ENCODE measurements at places on chromosomes 6 and 20.
A peak's percentile ranks its signal among the peaks of the same experiment; 100 is the strongest.

- no peak for DNase-seq
Measured at GRCh38 chr6:33375143-33375671, 16.4 kb upstream of the KIFC1 start.

- no peak for DNase-seq
Measured at GRCh38 chr6:27281569-27281968, 30.5 kb downstream of the POM121L2 start.

DNA sequence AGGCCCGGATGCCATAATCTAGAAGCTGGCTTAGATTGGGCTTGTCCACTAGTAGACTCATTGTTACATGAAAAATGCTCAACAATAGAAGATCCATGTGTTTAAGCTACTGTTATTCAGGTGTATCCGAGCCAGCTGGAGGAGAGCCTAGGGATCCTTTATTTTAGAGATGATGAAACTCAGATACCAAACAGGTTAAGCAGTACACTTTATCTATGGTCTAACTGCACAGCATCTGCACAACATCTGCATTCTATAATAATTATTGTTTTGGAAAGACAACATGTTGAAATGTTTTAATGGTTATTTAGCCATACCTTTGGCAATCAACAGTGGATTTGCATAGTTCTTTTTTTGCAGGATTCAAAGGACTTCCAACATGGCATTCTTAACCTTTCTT is 134.1 kb downstream of the RFPL4B start:
- DNase-seq: no peak

- peak; percentile 70 for DNase-seq
Measured at GRCh38 chr6:43247114-43247999, 4.1 kb downstream of the TTBK1 start.

DNA sequence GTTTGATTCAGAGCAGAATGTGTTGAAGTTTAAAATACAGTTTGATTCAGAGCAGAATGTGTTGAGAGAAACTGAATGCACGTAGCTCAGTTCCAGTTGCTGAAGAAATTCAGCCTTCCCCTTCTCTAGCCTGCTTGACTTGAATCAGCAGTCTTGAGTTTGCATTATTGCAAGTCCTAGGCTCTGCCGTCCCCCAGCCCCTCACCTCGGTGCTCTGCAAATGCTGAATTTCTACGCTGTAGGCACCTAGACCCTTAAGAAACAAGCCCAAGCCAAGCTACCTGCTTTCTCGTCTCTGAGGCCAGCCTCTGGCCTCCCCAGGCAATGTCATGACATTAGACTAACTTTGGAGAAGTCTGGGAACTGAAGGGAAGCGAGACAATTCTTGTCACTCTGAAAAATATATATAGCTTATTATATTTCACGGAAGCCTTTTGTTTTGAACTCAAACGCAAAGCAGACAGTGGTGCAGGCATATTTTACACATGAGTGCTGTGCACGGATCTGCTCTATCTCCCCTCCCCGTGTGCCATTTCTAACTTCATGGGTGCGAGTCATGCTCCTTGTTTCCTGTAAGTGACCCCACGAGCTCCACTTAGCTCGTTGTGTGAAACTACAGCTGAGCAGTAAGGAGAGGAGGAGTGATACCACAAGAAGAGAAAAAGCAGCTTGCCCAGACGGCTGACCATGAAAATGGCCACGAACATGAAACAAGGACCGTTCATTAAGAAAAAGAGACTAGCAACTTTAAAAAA is 71.4 kb upstream of the DUSP22 start:
- no peak for DNase-seq

GRCh38 chr6:167296902-167297301 is 5.8 kb downstream of the UNC93A start:
- DNase-seq: no peak

GRCh38 chr6:119138906-119139541 is 60.6 kb upstream of the FAM184A start:
- no peak for DNase-seq

DNA sequence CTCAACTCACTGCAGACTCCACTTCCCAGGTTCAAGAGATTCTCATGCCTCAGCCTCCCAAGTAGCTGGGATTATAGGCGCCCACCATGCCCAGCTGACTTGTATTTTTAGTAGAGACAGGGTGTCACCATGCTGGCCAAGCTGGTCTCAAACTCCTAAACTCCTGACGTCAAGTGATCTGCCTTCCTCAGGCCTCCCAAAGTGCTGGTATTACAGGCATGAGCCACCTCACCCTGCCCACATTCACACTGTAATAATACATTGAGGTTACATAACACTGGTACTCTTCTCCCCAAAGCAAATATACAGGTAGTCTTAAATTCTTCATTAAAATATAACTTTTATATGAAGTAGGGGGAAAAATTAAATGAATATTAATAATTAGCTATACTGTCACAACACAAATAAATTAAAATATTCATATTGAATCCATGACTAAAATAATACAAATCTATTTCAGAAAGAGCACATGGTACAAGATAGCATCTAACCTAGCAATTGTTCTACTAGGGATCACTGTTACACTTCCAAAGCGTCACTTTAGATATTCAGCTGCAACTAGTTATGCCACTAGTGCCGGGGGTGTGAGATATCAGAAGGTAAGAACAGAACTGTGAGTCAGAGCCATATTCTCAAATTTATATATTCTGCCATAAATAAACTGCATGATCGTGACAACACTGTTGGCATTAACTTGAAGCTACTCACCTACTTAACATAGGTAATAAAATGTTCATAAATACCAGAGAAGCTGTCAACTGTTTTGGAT is 169.1 kb upstream of the SHLD1 start:
- DNase-seq: no peak

DNA sequence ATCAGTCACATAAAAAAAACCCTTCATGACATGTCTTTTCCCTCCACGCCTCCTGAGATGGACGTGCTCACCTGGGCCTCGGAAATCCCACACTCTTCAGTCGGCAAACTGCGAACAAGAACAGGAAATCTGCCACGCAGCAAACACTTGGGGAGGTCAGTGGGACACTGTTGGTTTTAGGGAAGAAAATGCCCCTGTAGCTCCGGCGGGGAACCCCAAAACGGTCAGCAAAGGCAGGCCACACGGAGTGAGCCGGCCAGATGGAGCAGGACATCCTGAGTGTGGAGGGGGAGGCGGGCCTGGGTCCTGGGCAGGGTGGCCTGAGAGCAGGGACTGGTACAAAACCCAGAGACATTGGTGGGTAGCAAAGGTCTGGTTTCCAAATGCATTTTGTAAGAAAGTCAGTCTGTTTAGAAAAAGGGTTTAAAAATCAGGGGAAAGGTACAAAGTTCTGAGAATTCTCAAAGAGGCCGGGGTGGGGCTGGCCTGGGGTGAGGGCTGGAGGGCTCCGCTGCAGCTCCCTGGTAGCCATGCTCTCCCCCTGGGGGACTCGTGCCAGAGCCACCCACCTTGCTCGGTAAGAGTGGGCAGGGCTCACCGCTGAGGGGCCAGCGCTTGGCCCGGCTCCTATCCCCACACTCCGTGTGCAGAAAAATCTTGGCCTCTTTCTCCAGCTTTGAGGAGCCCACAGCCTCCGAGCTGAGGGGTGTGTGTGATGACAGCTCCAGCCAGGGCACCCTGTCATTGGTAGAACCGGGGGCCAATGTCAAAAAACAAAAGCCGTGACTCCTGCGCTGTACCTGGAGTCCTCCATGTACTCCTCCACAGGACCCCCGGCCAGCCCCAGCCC is 5.2 kb downstream of the SLC2A4RG start:
- no peak for DNase-seq

GRCh38 chr6:75101896-75102295 is 104.0 kb downstream of the COL12A1 start:
- no peak for DNase-seq

- no peak for DNase-seq
Measured at GRCh38 chr6:101845172-101845571, 451.7 kb downstream of the GRIK2 start.

DNA sequence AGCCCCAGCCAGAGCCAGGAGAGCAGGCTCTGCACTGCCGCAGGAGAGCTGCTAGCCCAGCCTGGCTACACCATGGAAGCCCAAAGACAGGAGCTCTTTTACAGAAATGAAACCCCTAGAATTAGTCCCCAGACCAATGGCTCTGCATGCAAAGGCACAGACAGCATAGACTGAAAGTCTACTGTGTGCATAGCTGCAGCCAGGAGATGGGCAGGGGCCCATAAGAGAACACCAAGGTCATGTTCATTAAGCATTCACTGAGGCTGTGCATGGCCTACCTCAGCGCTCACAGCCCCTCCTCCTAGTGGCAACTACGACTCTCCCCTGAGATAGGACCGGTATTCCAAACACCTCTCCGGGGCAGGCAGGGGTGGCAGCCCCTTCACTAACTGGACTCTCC is 34.9 kb downstream of the SNX5 start:
- DNase-seq: no peak

- DNase-seq: no peak
Measured at GRCh38 chr6:12861603-12862002, 145.0 kb downstream of the PHACTR1 start.

DNA sequence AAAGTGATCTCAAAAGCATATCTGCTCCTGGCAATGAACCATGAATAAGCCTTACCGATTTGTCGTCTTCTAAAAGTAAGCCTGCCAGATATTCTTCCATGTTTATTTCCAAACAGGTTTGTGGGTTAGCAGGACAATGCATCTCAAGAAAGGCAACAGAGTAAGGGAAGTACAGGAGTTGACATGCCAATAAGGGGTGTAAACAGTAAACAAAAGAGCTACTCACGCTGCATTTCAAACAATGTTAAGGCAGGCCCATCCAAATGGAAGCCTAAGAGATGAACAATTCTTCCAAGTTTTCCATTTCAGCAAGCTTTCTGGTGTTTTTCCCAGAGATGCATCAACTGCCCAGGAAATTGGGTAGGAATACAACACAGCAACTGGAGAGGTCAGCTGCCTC is 27.8 kb upstream of the CRIP3 start:
- no peak for DNase-seq

GRCh38 chr6:13474360-13474759 is 13.0 kb downstream of the GFOD1 start:
- peak; percentile 22 for DNase-seq

GRCh38 chr6:31659649-31660380 is 763 bp downstream of the C6orf47 start:
- no peak for DNase-seq

- DNase-seq: no peak
Measured at GRCh38 chr6:17928514-17929430, 58.7 kb downstream of the KIF13A start.

GRCh38 chr6:20365456-20365855 is 36.2 kb upstream of the E2F3 start:
- DNase-seq: no peak

DNA sequence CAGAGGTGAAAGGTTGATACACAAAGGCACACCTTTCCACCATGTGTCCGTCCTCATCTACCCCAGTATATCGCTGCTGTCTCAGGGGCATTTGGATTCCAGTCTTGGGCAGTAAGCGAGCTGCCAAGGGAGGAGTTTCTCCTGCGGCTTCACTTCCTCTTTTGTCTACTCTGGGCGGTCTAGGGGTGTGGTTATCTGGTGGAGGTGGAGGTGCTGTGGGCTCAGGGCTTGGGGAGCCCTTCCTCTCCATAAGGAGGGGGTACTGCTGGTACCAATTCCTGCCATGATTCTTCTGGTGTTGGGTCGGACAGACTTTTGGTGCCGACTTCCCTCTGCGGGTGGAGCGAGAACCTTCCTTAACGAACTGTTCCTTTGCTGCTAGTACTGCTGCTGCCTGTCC is 31.9 kb upstream of the FABP7 start:
- no peak for DNase-seq

DNA sequence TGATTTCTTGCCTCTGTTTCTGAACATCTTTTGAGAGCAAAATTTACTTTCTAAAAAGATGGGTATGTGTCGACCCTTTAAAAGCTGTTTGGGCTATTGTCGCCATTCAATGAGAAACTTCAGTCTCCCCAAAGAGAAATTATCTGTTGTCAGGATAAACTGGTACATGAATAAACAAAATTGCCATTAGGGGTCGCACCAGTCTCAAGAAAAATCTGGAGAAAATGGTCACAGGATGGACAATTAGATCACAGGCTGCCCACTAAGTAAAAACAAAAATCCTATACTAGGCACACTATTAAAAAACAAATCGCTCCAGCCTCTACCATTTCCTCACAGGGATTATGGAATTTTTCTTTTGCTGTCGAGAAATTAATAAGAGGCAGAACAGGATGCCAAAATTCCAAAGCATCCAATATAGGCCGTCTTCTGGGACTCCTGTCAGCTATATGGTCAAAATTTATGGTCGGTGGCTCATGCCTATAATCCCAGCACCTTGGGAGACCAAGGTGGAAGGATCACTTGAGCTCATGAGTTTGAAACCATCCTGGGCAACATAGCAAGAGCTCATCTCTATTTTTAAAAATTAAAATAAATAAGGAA is 5.5 kb upstream of the HLA-E start:
- no peak for DNase-seq

- DNase-seq: no peak
Measured at GRCh38 chr20:57391439-57392301, 474 bp downstream of the RBM38 start.

DNA sequence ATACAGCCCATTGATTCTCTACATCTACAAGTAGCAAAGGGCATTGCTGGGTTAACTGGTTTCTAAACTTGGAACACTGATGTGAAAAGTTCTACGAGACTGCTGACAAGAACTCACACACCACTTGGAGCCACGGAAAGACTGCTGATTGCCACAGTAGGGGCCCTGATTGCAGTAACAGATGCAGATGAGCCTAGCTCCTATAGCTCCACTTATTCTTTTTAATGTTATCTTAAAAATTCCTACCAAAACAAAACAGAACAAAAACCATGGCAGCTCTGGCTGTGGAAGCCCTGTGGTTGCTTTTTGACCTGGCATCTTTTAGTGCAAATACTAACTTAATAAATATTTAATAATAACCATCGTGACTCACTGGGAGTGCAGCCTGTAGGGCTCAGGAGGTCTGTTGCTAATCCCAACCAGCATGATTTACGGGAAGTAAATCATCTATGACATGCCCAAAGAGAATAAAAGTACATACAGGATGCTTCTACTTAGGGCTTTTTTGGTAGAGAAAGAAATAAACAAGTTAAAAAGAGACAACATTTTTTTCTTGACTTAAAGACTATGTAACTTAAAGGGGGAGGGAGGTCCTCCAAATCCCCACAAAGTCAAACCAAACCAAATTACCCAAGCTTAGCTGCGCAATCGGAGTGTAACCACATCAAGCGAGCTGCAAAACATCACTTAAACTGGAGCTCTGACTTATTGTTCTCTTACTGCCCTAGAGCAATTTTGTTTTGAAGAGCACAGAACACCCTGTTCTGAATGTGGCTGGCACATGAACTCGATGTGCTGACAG is 87.2 kb downstream of the FKBP5 start:
- no peak for DNase-seq

- peak; percentile 44 for DNase-seq
Measured at GRCh38 chr20:10179574-10180298, 38.9 kb upstream of the SNAP25 start.
